ENCODE measurements at places on chromosomes 6 and 20.

DNA sequence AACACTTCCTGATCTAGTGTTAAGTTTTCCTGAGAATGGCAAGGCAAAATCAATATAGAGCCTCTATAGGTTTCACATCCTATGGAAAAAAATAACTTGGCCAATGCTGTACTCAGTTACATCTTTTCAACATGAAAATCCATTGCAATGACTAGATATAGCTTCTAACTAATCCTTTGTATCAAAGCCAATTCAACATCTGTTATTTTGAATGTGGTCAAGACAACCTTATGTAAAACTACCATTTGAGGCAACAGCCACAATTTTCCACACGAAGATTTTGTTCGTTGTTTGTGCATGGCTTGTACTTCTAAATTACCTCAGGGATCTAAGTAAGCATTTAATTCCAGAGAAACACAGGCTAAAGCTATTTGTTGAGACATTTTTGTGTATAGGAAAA is 637.8 kb upstream of the EYS start:
- no peak for DNase-seq

DNA sequence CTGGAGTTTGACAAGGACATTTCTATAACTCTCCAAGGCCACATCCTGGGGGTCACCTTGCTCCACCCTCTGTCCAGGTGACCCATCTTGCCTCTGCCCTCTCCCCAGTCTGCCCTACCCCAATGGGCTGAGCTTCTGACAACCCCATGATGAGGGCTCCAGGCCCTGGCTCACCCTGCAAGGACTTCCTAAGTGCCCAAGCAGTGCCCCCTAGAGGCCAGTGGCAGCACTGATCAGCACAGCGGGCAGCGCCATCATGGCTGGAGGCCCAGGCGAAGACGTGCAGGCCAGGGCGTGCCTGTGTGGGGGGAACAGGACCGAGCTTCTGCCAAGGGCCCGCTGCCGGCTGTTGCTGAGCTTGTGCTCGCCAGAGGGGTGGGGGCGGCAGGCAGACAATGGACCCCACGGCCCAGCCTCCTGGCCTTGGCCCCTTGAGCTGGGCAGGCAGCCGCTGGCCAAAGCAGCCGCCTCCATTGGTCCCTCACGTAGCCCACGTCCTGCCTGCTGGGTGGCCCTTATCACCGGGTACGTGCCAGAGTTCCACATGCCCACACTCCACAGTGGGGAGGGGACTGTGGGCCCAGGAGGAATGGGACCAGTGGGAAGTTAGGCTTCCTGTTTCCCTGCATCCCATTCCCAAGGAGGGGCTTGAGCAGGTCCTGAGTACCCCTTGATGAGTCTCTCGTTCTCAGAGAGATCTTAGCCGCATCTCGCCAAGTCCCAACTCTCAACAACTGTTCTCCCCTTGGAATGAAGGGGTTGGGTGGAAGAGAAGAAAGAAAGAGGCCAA is 64.3 kb downstream of the MRPL14 start:
- no peak for DNase-seq

GRCh38 chr6:167711211-167711610 is 115.5 kb upstream of the AFDN start:
- DNase-seq = no peak

- DNase-seq = no peak
Observed at GRCh38 chr6:169341706-169342105, 88.1 kb upstream of the THBS2 start.

GRCh38 chr6:25215881-25216280 is 63.3 kb upstream of the CARMIL1 start:
- DNase-seq = no peak
